ENCODE measurements at places on chromosomes 1 and 21.

- DNase-seq = no peak
Observed at GRCh38 chr1:84497631-84498275, 8.4 kb upstream of the SPATA1 start.

- no peak for DNase-seq
Observed at GRCh38 chr1:107776900-107777663, 187.9 kb downstream of the VAV3 start.

DNA sequence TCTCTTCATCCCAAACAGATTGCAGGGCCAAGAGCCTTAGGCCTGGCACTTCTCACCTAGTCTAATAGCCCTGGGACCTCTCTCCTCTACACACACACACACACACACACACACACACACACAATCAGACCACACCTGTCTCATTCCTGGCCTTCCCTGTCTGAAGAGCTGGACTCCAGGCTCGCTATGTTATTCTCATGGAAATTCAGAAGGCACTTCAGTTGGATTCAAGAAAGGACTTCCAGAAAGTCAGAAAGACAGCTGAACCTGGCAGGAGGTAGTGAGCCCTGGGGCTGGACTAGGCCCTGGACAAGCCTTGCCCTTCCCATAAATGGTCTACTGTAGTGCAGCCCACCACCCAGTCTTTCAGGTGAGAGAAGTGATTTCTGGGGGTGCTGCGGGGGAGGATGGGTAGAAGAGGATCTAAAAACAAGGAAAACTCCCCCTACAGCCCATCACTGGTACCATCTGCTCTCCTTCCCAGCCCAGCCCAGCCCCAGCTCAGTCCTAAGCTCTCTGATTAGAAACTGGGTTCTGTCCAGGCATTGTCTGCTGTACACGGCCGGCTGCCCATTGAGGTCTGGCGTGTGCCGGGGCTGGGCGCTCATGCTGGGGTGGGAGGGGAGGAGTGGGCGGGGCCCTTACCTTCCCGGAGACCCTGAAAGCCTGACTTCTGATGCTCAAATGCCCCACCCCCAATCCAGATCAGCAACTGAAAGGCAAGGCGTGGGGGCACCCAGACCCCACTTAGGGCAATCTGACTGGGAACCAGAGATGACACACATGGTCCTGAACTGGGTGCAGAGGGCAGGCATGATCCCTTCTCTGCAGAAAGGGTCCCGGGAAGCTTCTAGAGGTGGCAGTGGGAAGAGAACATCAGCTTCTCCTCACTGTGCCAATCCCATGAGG lies 2.5 kb downstream of the KIF21B start:
- peak; percentile 29 for DNase-seq

- DNase-seq = no peak
Observed at GRCh38 chr1:193406901-193407300, 220.5 kb upstream of the B3GALT2 start.

GRCh38 chr1:121483234-121483633 lies 298.5 kb downstream of the SRGAP2C start:
- DNase-seq = no peak

DNA sequence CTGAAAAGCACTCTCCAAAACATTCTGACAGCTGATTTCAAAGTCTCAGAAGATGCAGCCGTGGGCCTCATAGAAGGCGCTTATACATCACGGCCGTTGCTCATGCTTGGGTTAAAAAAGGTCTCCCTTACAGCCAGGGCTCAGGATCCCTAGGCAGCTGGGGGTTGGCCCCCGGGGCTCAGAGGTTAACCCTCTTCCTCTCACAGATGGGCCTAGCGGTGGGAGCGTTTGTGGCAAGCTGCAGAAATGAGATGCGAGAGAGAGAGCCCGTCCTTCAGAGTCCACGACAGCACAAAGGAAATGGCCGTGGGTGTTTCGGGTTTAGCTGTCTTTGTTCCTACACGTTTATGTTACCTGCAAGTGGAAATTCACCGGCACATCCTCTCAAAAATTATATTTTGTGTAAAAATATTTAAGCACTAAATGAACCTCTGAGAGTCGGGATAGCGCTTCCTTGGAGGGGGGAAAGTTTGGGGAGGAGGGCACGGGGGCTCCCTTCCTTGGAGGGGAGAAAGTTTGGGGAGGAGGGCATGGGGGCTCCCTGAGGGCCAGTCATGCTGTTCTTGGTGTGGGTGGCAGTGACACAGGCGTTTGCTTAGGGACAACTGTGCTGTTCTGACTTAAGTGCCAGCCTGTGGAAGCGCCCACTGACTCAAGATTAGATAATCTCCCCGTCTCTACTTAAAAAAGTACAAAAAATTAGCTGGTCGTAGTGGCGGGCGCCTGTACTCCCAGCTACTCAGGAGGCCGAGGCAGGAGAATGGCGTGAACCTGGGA lies 20.5 kb upstream of the PRDM15 start:
- DNase-seq = peak; percentile 29

GRCh38 chr1:155940482-155940992 lies 901 bp upstream of the RXFP4 start:
- DNase-seq = no peak

- DNase-seq = no peak
Observed at GRCh38 chr1:246537887-246538286, 28.2 kb downstream of the TFB2M start.

GRCh38 chr1:24452922-24453485 lies 37.4 kb downstream of the NIPAL3 start:
- no peak for DNase-seq

- peak; percentile 20 for DNase-seq
Observed at GRCh38 chr1:84433258-84434080, 35.2 kb downstream of the DNASE2B start.

GRCh38 chr1:160432371-160432786 lies 32.0 kb downstream of the VANGL2 start:
- DNase-seq = no peak

GRCh38 chr21:34091607-34092006 lies 18.2 kb downstream of the MRPS6 start:
- no peak for DNase-seq

DNA sequence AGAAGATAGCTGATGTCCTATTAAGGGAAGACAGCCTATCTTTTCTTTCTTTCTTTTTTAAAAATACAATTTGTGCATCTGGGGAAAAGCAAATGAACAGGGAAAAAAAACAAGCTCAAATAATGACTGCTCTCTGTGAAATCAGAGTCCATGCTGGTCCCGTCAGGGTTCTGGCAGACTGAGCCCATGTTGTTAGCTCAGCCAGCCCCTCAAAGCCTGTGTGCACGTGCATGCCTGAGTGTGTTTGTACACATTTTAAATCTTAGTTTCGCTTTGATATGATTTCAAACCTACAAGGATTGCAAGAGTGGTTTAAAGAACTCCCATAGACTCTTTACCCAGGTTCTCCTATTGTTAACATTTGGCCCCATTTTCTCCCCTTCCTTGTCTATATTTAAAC lies 231.8 kb upstream of the GREM2 start:
- no peak for DNase-seq

- no peak for DNase-seq
Observed at GRCh38 chr1:237794071-237794470, 96.7 kb downstream of the ZP4 start.

GRCh38 chr1:9720785-9721605 lies 69.5 kb downstream of the PIK3CD start:
- no peak for DNase-seq

DNA sequence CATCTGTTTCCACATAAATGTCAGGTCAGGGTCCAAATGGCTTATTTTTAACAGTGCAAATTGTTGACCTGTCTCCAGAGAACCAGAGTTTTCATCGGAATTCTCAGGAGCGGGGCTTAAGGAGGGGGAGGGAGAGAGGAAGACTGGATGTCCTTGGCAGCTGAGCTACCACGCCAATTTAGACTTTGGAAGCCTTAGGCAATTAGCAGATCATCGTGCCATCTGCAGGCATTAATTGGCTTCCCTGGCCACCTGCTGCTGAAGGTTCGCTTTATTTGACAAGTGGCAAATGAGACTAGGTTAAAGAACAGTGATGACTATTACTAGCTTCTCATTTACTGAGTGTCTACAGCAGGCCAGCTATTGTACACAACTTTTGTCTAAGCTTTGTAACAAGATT lies 43.7 kb downstream of the HLX start:
- DNase-seq = no peak

DNA sequence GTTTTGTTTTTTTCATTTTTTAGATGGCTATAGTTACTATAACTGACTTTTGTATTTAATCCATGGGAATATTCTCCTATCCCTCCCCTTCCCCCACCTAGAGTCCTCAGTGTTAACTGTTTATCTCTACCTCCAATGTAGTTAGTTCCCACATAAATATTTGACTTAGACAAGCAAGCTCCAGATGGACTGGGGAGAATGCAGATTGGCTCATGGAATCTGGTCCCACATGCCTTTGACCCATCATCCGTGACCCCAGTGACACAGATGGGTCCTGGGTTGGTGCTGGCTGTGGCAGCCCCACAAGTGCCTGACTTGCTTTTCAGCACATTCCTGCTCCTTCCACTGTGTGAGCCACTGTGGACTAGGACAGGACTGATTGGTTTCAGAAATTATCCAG lies 41.8 kb downstream of the ATP2B4 start:
- no peak for DNase-seq

- peak; percentile 85 for DNase-seq
Observed at GRCh38 chr1:112369392-112370285, 26.4 kb upstream of the CTTNBP2NL start.

GRCh38 chr1:153639280-153639679 lies 5.4 kb downstream of the CHTOP start:
- no peak for DNase-seq

DNA sequence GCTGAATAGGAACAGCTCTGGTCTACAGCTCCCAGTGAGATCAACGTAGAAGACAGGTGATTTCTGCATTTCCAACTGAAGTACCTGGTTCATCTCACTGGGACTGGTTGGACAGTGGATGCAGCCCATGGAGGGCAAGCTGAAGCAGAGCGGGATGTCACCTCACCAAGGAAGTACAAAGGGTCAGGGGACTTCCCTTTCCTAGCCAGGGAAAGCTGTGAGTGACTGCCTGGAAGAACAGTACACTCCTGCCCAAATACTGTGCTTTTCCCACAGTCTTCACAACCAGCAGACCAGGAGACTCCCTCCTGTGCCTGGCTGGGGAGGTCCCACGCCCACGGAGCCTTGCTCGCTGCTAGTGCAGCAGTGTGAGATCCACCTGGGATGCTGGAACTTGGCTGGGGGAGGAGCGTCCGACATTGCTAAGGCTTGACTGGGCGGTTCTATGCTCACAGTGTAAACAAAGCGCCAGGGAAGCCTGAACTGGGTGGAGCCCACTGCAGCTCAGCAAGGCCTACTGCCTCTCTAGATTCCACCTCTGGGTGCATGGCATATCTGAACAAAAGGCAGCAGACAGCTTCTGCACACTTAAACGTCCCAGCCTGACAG lies 14.7 kb downstream of the CR1L start:
- no peak for DNase-seq

DNA sequence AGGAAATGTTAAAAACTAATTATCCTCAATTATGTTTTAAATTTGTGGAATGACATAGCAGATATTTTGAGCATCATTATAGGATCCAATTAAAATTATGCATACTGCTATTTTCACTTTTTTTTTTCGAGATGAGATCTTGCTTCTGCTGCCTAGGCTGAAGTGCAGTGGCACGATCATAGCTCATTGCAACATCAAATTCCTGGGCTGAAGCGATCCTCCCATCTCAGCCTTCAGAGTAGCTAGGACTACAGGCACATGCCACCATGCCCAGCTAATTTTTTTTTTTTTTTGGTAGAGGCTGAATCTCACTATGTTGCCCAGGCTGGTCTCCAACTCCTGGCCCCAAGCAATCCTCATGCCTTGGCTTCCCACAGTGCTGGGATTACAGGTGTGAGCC lies 11.3 kb upstream of the SLC1A7 start:
- no peak for DNase-seq

- DNase-seq = no peak
Observed at GRCh38 chr1:19619697-19620384, 24.3 kb upstream of the NBL1 start.

DNA sequence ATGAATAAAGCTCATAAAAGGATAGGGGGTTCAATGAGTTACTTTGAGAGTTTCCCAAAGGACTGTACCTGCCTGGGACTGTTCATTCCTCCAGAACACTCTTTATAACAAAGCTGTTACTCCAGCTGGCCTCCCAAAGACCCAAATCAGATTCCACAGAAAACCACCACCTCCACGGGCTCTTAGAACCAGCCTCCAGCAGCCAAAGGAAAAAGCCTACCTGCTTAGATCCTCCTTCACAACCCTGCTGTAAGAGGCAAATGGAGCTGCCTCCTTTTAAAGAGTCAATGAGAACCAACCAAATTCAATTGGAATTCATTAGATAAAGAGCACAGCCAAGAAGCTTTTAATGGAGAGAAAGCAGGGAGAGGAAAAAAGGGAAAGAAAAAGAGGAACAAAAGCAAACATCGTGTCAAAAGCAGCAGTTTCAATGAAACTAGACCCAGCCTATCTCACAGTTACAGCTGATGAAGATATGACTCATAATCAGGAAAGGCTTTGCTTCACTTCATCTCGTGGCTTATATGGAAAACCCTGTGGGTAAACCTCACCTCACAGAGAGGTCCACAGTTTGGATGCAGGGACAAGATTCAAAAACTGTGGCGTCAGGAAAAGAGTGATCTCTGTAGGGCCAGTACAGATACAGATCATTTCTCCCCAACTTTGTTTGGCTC lies 27.8 kb upstream of the FMO4 start:
- no peak for DNase-seq

DNA sequence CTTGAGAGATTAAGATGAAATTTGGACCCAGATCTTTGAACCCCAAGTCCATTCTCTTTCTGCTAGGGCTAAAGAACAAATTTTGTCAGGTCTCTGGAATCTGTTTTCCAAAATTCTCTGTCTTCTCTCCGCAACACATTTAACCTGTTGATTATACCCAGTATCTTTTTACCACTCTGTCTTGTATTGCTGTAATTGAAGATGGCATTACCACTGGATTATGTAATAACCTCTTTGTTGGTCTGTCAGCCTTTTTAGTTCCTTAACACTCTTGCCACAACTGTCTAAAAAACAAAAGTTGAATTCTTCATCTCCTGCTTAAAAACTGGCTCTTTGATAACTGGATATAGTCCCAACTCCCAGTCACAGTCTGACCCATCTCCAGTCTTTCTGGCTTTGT lies 3.0 kb downstream of the SRP9 start:
- DNase-seq = no peak

GRCh38 chr1:89539128-89539527 lies 14.5 kb downstream of the LRRC8B start:
- DNase-seq = no peak

DNA sequence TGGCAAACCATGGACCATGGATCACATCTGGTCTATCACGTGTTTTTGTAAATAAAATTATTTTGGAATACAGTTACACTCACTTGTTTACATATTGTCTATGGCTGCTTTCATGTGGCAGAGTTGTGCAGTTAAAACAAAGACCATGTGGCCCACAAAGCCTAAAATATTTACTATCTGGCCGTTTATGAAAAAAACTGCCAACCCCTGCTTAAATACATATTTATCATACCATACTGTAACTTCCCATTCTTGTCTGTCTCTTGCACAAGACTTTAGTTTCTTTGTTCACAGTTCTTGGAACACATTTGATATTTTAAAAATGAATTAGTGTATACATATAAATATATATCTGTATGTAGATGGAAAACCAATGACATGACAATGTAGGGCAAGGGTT lies 141.5 kb downstream of the PAPPA2 start:
- DNase-seq = no peak

Measured in stimulated activated CD4-positive, alpha-beta T cell treated with anti-CD3 and anti-CD28 coated beads, Interleukin-12 subunit alpha, Interleukin-12 subunit beta, amount 100 ng/mL, for 4 hours (primary cell).